ENCODE measurements at places on chromosomes 6 and 20. TPM values are rescaled to one million over a fixed set of nuclear protein-coding genes. Genes with fewer than 3 reads are reported as not detected.
A peak's percentile ranks its signal among the peaks of the same experiment; 100 is the strongest.

DNA sequence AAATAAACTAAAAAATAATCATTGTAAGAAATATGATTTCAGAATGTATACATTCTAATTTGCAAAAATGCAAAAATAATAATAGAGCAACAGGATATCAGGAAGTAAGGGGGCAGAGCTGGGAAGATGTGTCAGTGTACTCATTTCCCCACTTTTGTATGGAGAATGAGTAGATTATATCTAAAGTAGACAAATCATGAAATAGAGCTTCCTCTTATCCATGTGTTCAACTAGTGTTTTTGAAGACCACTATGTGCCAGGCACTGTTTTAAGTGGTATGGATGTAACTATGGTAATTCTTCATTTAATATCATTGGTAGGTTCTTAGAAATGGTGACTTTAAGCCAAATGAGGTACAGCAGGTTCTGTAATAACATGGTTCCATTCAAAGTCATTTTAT lies 17.0 kb upstream of the BMP2 start:
- H3K36me3 ChIP-seq = no peaks in the 10 kb centered on the region
- DNase-seq = no peak
- no peaks in the 10 kb centered on the region for H3K27me3 ChIP-seq
- no peak overlapping the region for H3K27ac ChIP-seq
- no peak overlapping the region for H3K4me3 ChIP-seq

DNA sequence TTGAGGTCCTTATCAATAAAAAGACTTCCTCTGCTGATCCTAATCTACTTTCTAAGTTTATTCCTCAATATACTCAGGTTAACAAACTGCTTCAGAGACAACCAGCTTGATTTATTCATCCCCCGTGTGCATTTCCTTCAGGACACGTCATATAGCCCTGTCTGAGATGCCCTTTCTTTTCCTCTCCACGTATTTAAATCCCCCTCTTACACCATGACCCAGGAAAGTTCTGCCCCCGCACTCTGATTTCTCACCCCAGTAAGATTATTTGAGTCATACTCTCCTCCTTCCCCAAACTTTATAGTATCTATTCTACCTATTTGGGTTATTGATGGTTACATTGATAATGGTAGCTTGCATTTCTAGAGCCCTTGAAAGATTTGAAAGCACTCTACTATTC lies 9.8 kb upstream of the CGA start:
- H3K4me3 ChIP-seq = no peak overlapping the region
- H3K27me3 ChIP-seq = peaks cover 7% of the 10 kb centered on the region
- H3K27ac ChIP-seq = no peak overlapping the region
- no peaks in the 10 kb centered on the region for H3K36me3 ChIP-seq

- H3K27me3 ChIP-seq = peaks cover 9% of the 10 kb centered on the region
- no peaks in the 10 kb centered on the region for H3K4me1 ChIP-seq
- no peak overlapping the region for H3K27ac ChIP-seq
- H3K36me3 ChIP-seq = no peaks in the 10 kb centered on the region
These were observed 234.7 kb upstream of the SULF2 start for GRCh38 chr20:48019940-48020339.

Gene PRRC2A
- total RNA-seq = 257 TPM

Gene C20orf141
- total RNA-seq = not detected

Gene SAYSD1
- 14.2 TPM for total RNA-seq

DNA sequence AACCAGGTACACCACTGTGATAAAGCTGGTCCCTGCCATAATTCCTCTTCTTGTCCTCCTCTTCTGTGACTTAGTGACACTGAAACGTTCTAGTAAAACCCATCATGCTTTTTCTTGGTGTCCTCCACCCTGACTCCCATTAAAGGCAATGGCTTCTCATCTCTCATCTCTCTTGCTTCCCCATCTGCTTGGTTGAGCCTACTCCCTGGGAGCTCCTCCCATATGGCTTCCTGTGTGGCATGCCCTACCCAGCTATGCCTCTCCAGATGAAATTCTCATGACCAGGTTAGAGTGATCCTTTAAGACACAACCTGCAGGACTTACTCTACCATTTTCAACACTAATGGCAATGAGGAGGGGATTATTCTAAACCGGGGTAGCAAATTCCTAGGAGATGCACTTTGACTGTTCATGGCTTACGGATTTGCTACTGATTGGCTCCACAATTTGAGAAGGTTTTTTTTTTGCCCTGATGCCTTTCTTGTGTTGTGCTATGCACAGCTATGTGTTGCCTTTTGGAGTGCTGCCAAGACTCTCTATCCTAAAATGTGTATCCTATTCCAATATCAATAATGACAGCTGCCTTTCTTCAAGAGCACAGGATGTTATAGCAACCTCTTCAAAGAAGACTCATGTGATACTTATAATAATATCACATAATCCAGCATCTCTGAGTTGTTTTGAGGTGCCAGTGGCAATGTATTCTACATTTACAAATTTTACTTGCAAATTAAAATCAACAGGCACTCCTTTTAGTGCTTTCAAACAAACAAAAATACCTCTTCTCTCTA lies 6.1 kb downstream of the SIRPG start:
- H3K27ac ChIP-seq = peak overlapping the region; percentile 80
- H3K27me3 ChIP-seq = no peaks in the 10 kb centered on the region
- peaks cover 71% of the 10 kb centered on the region for H3K4me1 ChIP-seq
- H3K4me3 ChIP-seq = peak overlapping the region; percentile 83
- H3K36me3 ChIP-seq = peaks cover 69% of the 10 kb centered on the region

DNA sequence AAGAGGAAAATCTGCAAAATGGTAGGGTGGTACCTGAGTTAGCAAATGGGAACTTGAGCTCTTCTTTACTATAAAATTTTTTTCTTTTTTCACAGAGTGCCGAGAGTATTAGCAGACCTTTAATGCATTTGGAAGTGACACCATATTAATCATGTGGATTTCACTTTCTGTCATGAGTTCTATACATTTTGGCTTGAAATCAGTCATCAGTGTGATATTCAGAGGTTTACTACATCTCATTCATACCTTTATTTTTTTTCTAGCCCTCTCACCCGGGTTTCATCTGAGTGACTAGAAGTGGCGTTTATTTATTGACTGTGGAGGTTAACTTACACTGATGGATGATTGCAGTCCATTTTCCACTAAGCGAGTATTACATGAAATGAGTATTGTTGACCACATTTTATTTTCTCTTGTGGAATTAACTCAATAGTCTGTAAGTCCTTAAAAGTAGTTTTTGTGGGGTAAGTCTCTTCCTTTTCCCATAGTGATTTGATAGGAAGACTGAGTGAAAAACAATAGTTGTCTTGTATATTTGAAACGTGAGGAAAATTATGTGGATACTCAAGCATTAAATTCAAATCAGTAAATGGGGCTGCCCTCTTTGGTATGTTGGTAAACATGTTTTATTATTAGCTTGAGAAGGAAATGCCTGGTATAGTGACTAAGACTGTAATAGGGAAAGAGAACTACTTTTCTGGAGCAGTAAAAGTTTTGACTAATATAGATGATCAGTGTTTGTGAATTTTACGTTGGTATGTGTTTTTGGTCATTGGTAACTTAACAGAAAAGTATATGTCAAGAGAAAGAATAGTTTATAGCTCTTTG lies 55.5 kb downstream of the JARID2 start:
- H3K4me1 ChIP-seq = peaks cover 73% of the 10 kb centered on the region
- DNase-seq = no peak
- H3K36me3 ChIP-seq = peaks cover 3% of the 10 kb centered on the region

GRCh38 chr20:47205577-47206123 lies 150.8 kb downstream of the ZMYND8 start:
- H3K36me3 ChIP-seq = peaks cover 8% of the 10 kb centered on the region
- peaks cover 7% of the 10 kb centered on the region for H3K4me1 ChIP-seq
- peak; percentile 62 for DNase-seq
- no peak overlapping the region for H3K27ac ChIP-seq
- H3K4me3 ChIP-seq = no peak overlapping the region

- H3K36me3 ChIP-seq = no peaks in the 10 kb centered on the region
- no peak overlapping the region for H3K27ac ChIP-seq
- no peak overlapping the region for H3K4me3 ChIP-seq
These were observed 106.4 kb upstream of the KCNG1 start for GRCh38 chr20:51129147-51129776.

- no peak overlapping the region for H3K27ac ChIP-seq
- no peak for DNase-seq
- H3K36me3 ChIP-seq = peaks cover 10% of the 10 kb centered on the region
- no peak overlapping the region for H3K4me3 ChIP-seq
These were observed 28.9 kb downstream of the ESF1 start for GRCh38 chr20:13755809-13756208.

Gene MAFB
- 3.1 TPM for total RNA-seq

- H3K27me3 ChIP-seq = no peaks in the 10 kb centered on the region
- no peaks in the 10 kb centered on the region for H3K36me3 ChIP-seq
- no peak overlapping the region for H3K4me3 ChIP-seq
These were observed 48.7 kb upstream of the CLVS2 start for GRCh38 chr6:122947355-122947754.

- DNase-seq = no peak
- no peak overlapping the region for H3K4me3 ChIP-seq
- no peaks in the 10 kb centered on the region for H3K27me3 ChIP-seq
These were observed 6.9 kb downstream of the STK35 start for GRCh38 chr20:2108498-2108897.

GRCh38 chr6:14271789-14272736 lies 154.5 kb downstream of the CD83 start:
- peaks cover 6% of the 10 kb centered on the region for H3K36me3 ChIP-seq
- H3K4me3 ChIP-seq = no peak overlapping the region
- H3K27me3 ChIP-seq = no peaks in the 10 kb centered on the region
- DNase-seq = no peak
- H3K27ac ChIP-seq = peak overlapping the region; percentile 77

DNA sequence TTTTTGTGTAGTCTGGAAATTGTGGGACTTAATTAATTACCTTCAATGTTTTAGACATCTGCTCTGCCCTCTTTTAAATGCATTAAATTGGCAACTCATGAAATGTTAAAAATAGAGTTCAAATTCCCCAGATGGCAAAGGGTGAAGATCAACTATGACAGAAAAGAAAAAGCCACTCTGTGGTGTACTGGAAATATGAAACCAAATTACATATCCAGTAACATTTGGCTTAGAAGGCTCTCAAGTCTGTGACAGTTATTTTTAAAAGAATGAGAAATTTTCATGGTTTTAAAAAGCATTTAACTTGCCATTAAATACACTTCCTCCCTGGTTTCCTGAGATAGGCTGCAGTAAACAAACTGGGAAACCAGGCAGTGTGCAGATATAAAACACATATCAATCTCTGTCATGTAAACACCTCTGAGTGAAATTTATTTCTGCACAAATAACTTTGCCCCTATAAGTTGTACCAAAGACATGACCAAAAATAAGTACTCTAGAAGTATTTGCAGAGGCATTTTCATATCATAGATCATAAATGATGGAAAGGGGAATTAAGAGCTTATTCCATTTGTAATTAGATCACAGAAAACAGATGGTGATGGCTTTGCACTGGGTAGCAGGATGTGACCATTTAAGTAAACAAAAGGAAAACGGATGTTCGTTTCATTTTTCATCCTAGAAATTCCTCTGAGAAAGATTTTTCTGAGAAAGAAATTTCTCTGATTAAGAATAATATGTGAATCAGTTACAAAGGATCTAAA lies 360.1 kb downstream of the SAMD5 start:
- DNase-seq = no peak
- H3K36me3 ChIP-seq = no peaks in the 10 kb centered on the region
- no peak overlapping the region for H3K4me3 ChIP-seq
- H3K27ac ChIP-seq = no peak overlapping the region

DNA sequence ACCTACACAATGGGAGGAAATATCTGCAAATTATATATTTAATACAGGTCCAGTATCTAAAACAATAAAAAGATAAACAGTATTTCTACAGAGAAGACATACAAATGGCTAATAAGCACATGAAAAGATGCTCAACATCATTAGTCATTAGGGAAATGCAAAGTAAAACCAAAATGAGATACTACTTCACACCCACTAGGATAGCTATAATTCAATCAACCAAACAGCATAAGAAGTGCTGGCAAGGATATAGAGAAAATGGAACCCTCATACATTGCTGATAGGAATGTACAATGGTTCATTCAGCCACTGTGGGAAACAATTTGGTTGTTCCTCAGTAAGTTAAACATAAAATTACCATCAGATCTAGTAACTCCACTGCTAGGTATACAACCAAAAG lies 48.7 kb downstream of the NUDT3 start:
- no peak for DNase-seq
- no peaks in the 10 kb centered on the region for H3K27me3 ChIP-seq
- peaks cover 18% of the 10 kb centered on the region for H3K36me3 ChIP-seq
- H3K27ac ChIP-seq = peak overlapping the region; percentile 75

Gene EYA2
- not detected for total RNA-seq

Gene LTB
- total RNA-seq = 431 TPM

Gene REM1
- total RNA-seq = not detected

- no peaks in the 10 kb centered on the region for H3K27me3 ChIP-seq
- no peak for DNase-seq
- H3K36me3 ChIP-seq = no peaks in the 10 kb centered on the region
- no peaks in the 10 kb centered on the region for H3K4me1 ChIP-seq
These were observed 200.3 kb upstream of the FAM83B start for GRCh38 chr6:54646069-54646950.

Gene ENPP5
- 1.4 TPM for total RNA-seq

Gene ZNF311
- total RNA-seq = 0.47 TPM

Gene STMND1
- total RNA-seq = not detected

Gene C20orf173
- total RNA-seq = not detected

- no peak for DNase-seq
- H3K4me1 ChIP-seq = peaks cover 15% of the 10 kb centered on the region
- no peak overlapping the region for H3K4me3 ChIP-seq
- no peaks in the 10 kb centered on the region for H3K27me3 ChIP-seq
- no peak overlapping the region for H3K27ac ChIP-seq
- H3K36me3 ChIP-seq = peaks cover 20% of the 10 kb centered on the region
These were observed 464.1 kb downstream of the UTRN start for GRCh38 chr6:144749263-144749662.

DNA sequence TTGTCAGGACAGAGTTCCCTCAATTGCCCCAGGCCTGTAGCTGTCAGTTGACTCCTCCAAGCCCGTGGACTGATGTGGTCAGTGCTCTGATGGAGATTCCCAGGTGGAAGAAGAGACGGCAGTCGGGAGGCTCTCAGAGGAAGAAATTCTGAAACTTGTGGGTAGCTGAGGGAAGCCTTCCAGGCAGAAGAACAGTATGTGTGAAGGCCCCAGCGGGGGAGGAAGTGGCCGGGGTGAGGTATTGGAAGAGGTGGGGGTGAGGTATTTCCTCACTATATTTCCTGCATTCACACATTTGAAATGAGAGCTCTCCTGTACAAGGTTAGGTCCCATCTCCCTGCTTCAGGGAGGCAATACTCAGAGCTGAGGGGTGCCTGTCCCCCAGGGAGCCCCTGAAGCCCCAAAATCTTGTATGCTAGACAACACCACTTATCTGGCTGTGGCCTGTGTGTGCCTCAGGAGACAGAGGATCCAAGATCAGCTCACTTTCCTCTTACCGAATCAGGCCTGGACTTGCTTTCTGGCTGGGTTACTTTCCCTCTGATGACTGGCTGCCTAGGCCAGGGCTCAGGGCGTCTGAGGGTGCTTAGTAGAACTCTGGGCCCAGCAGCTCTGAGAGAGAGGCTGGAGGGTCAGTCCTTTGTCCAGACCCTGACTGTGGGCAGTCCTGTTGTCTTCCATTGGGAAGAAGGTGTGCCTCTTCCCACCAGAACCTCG lies 49.3 kb upstream of the MYL9 start:
- DNase-seq = peak; percentile 69

Measured in activated naive CD8-positive, alpha-beta T cell treated with anti-CD3 and anti-CD28 coated beads, Interleukin-2, amount 10 ng/mL, durations not matched to agents 7 days and 5 days (primary cell).